ENCODE measurements at places on chromosomes 6 and 20. TPM values are rescaled to one million over a fixed set of nuclear protein-coding genes. Genes with fewer than 3 reads are reported as not detected.

DNA sequence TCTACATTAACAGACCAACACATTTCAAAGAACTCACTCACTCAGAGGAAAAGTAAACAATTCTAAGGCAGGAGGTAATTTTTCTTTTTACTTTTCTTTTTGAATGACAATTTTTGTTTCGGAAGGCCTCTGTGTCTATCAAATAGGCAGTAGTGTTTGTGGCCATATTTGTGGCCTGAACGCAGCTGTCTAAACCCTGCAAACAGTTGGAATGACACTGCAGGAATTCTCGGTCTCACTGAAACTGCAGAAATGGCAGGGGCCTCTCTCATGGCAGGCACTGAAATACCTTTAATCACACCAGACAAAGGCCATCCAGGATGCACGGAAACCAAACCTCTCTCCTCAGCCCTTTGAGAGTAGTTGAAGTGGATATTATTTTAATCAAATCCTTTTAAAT lies 30.4 kb downstream of the FYN start:
- no peak for DNase-seq

DNA sequence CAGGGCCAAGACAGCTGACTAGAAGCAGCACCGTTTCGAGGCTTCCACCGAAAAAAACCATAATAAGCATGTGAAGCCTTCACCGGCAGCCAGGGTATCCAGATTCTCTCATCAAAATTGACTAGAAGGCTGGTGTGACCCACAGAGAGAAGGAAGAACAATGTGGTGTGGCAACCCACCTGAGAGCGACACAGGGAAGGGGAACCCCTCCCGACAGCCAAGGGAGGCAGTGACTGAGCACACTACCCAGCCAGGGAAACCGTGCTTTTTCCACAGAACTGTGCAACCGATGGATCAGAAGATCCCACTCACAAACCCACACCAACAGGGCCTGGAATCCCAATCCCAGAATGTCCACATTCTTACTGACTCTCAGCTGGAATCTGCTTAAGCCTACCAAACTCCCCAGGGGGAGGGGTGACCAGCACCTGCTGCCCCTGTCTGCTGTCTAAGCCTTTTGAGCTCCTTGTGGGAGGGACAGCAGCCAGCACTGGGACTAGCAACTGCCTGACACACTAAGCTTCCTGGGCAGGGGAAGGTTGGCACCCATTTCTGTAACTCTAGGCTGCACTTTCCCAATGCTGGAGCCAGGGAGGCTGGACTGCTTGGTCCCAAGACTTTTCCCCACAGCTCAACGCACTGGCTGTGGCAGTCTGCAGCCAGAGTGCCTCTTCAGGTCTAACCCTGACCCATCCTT lies 231.9 kb upstream of the FAM83B start:
- DNase-seq, result no peak

The RAB44 gene
- total RNA-seq, result not detected

The CNKSR3 gene
- total RNA-seq, result 18.2 TPM

GRCh38 chr20:438571-439469 lies 23.5 kb downstream of the TBC1D20 start:
- DNase-seq, result no peak

DNA sequence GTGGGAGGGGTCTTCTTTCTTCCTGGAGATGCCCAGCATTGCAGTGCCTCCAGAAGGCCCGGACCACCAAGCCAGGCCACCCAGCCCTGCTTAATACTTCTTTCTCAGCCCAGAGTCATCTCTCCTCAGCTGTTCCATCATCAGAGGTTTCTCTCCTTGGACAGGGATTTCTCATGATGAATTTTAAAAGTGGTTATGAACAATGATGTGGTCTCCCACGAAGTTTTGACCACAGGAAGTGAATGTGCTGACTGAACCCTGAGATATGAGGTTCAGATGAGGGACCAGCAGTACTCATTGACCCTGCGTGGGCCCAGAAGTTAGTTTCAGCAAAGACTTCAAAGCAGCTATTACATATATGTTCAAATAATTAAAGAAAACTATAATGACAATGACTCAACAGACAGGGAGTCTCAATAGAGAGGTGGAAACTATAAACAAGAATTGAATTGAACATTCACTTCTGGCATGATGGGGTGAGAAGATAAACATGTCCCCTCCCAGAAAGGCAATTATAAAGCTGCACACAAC lies 114.5 kb upstream of the SLC22A16 start:
- DNase-seq, result no peak

The ETV7 gene
- total RNA-seq, result 2.0 TPM

The IFNGR1 gene
- total RNA-seq, result 23.4 TPM

GRCh38 chr6:41975276-41975675 lies 33.7 kb upstream of the CCND3 start:
- no peak for DNase-seq

DNA sequence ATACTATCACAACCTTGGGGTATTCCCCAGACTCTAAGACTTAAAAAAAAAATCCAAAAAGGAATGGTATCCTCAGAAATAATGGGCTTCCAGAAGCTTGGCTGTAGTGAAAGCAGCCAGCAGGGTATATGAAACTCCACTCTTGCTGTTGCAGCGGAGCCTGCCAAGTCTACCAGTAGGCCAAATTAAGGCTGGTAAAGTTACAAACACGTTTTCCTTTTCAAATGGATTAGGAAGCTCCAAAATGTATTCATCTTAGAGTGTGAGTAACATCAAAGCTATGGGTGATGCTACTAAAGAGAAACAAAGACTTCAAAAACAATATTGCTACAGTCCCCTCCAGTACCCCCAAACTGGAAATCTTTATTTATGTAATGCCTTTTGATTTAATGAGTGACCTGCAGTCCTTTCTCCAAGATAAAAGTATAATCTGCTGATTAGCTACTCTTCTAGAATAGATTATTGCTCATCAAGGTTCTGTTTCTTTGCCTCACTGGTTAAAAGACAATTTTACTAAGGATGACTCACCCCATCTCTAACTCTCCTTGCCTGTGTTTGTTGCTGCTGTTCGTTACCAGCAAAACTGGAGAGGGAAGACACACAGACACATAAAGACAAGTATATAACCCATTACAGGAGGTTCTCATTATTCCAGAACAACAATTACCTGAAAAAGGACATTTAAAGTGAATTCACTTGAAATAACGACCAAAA lies 84.9 kb downstream of the BTBD9 start:
- no peak for DNase-seq

DNA sequence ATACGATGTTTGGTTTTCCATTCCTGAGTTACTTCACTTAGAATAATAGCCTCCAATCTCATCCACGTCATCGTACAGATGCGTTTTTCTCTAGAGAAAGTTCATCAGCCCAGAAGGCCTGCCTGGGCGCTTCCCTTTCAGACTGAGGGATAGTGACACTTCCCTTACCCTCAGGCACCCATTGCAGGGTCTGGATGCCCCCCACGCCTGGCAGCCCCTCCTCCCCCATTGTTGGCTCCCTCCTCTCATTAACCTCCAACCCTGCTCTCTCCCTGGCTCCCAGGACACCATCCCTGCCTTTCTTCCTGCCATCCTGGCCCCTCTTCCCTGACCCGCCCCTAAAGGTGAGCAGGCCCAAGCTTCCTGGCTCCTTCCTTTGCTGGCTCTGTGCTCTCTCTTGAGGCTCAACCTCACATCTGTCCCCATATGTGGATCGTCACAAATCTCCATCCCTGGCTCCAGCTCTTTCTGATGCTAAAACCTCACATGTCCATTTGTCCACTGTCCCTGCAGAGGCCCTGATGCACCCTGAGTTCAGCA lies 145.2 kb downstream of the SYCP2 start:
- DNase-seq, result no peak

The OPRM1 gene
- total RNA-seq, result not detected

The SYCP2 gene
- total RNA-seq, result 39.7 TPM

GRCh38 chr20:44861531-44862006 lies 23.9 kb upstream of the YWHAB start:
- DNase-seq, result no peak

GRCh38 chr20:6855104-6855503 lies 87.6 kb downstream of the BMP2 start:
- no peak for DNase-seq

The DAAM2 gene
- total RNA-seq, result not detected

DNA sequence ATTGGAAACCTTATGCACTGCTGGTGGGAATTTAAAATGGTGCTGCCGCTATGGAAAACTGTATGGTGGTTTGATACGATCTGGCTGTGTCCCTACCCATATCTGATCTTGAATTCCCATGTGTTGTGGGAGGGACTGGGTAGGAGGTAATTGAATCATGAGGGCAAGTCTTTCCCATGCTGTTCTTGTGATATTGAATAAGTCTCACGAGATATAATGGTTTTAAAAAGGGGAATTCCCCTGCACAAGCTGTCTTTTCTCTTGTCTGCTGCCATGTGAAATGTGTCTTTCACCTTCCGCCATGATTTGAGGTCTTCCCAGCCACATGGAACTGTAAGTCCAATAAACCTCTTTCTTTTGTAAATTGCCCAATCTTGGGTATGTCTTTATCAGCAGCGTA lies 4.9 kb downstream of the TAP2 start:
- no peak for DNase-seq

DNA sequence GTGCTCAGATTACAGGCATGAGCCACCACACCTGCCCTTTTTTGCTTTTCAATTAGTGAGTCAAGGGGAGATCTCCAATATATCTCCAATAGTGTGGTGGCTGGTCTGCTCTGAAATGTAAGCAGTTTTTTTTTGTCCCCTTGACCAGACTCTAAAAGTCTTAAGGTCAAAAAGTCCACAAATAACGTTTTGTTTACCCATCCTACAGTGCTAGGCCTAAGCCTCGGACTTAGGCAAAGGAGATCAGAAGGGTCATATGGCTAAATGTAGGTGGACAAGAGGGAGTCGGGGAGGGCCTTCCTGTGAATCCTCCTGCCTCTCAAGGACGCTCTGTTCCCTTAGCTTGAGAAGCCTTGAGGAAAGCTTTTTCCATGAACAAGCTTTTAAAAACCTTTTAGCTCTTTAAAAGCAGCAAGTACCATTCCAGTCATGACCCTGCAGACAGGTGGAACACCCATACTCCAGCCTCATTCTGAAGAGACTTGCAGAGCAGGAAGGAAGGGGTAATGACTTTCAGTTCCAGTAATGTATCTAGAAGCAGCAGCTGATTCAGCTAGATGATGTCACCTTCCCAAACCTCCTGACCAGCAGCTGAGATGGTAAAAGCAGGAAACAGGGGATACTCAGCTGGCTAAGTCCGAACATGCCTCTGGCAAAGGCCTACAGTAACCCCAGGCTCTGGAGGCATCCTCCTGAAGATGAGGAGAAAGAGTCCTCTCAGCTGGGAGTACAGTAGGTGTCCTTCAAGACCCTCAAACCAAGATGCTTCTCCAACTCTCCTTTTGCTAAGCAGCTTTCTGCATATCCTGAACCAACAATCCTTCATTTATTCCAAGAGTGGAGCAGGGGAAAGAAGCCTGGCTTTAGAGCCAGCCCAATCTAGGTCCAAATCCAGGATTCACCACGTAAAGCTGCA lies 23.6 kb downstream of the BCL2L1 start:
- peak; percentile 99 for DNase-seq

GRCh38 chr6:52216932-52217575 lies 27.2 kb downstream of the IL17F start:
- no peak for DNase-seq

The OR2H2 gene
- total RNA-seq, result not detected

DNA sequence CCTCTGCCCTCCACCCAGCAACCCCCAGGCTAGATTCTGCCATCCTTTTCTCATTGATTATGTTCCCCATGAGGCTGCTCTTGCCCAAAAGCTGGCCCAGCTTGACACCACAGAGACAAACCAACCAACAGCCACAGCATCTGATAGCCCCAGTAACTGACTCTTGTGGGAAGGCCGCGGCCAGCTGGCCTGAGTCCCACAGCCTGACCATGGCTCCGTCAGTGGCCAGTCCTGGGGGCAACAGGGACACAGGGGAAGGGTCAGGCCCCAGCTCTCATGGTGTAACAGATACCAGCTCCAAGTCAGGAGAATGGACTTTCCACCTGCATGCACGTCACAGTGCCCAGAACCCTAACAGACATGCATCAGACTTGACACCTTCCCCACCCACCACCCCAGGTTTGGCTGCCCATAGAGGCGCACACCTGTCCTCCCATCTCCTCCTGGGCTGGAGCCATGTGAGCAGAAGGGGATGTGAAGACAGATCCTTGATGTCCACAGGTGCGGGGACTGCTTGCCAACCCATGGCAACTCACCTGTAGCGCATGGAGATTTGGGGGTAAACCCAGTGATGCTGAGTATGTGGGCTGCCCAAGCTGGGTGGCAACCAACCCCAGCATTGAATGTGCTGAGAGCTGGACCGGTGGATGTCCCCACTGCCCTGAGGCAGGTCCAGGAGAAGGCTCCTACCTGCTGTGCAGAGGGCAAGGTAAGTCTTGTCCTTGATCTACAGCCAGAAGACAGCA lies 18.8 kb downstream of the RIPOR3 start:
- DNase-seq, result no peak

DNA sequence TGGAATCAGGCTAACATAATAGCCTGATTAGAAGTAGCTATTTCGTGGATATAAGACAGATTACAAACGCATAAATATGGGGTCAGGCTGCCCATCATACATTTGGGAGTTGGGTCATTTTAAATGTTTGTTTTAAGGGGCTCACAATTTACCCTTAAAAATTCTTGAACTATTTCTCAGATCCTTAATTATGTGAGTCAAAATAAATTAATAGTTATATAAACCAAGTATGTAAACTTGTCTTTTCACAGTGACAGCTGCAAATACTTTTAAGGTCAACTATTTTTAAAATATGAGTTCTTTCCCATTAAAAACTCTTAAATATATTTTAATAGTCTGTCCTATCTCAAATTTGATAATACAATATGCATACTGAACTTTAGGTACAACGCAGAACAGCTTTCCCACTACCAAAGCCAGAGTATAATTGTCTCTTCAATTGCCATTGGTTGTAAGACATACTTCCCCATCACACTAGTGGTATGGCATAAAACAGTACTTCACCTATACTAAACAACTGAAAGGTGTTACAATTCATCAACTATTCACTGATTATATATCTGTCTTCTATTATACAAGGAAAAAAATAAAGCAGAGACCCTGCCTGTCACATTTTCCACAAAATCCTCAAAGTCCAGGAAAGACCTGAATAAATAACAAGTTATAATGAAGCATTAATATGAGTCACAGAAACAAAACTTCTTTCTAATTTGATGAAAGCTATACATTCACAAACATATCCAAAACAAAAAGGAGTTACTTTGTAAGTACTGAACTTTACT lies 80.8 kb upstream of the COL21A1 start:
- DNase-seq, result no peak

Data from Panc1 (cell line).